ENCODE measurements at places on chromosomes 3 and 15.

DNA sequence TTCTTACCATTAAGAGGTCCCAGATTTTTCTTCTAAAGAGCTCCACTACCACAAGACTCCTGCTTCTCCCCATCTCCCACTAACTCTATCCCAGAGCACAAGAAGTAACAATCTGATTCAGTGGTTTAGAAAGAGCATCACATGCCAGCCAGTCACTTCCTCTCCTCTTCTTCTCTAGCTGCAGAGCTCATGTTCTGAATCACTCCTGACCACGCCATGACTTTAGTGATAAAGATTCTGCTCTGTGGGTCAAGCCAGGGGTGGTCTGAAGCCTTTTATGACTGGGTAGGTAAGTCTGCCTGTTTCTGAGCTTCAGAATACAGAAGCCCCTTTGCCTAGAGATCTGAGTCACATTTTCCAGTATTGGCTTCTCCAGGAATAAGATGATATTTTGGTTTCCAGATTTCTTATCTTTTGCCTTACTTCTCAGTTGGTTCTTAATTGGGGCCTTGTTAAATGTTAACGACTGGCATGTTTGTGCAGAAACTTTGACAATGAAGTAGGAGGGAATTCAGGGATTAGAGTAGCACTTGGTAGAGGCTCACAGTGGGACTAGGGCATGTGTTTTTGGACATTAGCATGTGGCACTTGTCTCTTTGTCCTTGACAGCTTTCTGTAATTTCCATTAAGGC lies 27.6 kb upstream of the ADAMTSL3 start:
- DNase-seq: no peak

DNA sequence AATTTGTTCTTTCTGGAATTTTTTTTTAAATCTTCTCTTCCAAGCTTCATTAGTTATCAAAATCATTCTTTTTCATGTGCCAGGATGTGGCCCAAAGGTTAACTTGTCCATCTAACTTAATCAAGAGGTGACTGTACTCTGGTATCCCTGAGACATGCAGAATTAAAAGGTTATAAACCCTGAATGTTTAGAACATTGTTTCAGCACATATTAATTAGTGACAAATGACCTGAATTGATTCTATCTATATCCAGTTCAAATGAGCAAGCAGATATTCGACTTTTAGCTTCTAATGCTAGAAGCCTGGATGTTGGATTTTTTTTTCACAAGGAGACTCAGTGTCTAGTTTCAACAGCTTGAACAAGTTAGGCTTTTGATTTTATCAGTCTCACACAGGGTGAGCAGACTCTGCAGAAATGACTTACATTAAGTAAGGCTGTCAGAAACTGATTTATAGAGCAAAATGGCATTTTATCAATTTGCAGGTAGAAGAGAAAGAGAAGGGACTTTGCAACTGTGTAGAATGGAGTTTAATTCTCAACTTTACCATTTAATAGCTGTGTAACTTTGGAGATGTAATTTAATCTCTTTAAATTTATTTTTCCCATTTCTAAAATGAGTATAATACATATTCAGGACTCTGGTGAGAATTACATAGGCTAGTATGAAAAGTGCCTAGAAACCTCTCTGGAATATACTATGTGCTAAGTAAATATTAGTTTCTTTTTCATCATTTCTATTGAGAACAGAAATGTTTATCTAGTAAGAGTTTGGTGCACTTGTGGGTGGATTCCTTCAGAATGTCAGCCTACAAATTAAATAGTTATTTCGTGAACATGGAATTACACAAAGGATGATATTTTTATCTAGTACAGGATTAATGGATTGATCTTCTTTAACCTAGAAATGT lies 100.0 kb downstream of the ALCAM start:
- DNase-seq: no peak

GRCh38 chr3:18351069-18351628 lies 74.0 kb downstream of the SATB1 start:
- no peak for DNase-seq

DNA sequence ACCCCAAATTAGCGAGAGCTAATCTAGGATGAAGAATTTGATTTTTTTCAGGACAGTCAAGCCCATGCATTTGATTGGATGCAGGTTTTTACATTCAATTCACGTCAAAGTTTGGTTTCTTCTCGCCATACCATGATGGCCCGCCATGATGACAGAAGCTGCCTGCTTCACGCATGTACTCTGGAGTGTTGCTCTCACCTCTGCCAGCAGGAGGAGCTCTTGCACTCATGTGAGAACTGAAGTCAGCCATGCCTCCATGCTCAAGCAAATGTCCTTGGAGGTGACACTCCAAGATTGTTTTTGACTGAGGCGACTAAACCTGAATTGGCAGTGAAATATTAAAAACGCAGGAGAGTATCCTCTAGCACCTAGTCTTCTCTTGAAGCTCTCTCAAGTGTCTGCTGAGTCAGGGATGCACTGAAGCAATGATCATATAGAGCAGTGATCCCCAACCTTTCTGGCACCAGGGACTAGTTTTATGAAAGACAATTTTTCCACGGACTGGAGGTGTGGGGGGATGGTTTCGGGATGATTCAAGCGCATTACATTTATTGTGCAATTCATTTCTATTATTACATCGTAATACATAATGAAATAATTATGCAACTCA lies 120.9 kb downstream of the SAMMSON start:
- no peak for DNase-seq

- no peak for DNase-seq
Measured at GRCh38 chr15:39188930-39189329, 391.9 kb upstream of the THBS1 start.

GRCh38 chr15:48016865-48017264 lies 103.9 kb upstream of the SLC24A5 start:
- DNase-seq: no peak

- DNase-seq: no peak
Measured at GRCh38 chr15:37121492-37121891, 21.1 kb upstream of the MEIS2 start.
